ENCODE measurements at places on chromosomes 2 and 18.

GRCh38 chr2:64454386-64455332 is 697 bp downstream of the LGALSL start:
- DNase-seq: peak; percentile 43

GRCh38 chr2:151071382-151071781 is 190.3 kb downstream of the RBM43 start:
- DNase-seq: no peak

DNA sequence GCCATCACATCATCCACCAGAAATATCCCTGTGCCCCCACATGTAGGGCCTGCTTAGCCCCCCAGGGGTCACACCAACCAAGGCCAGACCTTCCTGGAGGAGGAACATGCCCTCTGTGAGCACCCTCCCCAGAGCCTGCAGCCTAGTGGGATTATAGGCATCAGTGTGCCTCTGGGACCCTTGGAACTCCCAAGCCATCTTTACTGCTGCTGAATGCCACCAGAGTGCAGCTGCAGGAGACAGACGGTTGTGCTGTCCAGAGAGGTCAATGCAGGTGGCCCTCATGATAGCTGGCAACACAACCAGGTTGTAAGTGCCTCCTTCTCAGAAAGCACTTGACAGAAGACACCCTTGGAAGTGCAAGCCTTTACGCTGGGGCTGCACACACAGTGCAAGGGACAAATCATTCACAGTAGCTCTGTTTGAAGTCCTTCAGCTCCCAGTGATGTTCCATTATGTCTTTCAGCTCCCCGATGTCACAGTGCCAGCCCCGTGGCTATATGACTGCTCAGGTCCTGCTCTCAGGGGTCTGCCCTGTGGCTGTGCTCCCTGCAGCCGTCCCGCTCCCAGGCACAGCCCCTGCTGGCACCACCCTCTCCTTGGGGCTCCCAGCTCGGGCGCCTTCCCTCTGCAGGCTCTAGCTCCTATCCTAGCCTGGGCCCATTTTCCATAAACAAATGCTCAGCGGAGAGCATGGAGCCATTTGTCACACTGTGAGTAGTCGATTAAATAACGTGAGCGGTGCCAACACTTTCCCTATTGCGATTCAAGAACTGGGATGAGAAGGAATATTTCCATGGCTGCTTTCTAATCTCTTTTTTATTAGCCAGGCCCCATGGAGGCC is 65.1 kb downstream of the EDAR start:
- DNase-seq: no peak

- no peak for DNase-seq
These were observed 79.8 kb downstream of the DOK6 start for GRCh38 chr18:69480460-69480859.

DNA sequence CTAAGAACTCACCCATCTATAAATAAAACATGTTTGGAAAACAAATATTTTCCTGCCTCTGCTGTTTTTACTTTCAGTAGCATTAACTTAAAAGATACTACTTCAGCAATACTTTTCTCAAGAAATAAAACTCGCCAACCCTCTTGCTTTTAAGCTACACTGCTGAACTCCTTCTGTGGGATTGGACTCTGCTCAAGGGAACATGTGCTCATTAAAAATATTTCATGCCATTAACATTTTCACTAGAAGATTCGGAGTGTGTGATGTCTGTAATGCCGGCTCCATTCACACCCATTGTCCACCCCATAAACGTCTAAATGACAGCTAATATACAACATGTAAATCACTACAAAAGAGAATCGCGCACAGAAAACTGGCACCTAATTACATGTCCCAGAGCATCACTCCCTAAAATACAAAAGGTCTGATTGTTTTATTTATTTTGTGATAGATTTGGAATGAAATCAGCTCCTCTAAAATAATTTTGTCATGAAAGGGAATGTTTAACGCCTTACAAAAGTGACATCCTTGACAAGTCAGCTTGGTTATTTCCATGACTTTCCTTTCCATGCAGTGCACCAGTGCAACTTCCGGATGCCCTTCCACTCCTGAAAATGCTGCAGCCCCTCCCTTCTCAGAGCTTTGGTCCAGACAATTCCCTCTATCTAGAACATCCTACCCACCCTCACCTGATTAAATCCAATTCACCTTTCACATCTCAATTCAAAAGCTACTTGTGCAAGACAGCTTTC is 73.1 kb downstream of the ANKRD44 start:
- DNase-seq: no peak

DNA sequence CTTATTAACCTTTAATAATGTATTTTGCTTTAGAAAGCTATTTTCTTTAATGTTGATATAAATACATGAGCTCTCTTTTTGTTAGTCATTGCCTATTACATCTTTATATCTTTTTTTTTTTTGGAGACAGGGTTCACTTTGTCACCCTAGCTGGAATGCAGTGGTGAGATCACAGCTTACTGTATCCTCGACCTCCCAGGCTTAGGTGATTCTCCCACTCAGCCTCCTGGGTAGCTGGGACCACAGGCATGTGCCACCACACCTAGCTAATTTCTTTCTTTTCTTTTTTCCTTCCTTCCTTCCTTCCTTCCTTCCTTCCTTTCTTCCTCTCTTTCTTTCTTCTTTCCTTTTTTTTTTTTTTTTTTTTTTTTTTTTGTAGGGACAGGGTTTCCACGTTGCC is 15.4 kb downstream of the NAB1 start:
- no peak for DNase-seq

DNA sequence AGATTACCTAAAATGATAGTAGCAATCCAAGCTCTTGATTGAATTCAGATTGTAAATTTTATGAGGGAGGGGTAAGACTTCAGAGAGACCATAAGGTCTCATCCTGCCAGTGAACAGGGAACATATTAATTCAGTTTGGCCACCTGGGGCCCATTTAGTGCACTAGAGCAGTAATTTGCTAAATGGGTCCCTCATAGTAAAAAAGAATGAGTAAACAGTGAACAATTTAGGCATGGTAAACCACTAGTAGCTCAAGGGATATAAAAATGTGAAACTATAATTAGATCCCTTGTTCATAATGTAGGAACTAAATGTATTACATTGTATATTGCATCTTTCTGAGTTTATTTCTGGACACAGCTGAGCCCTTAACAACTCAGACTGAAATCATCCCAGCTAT is 4.9 kb upstream of the PHLPP1 start:
- DNase-seq: no peak

DNA sequence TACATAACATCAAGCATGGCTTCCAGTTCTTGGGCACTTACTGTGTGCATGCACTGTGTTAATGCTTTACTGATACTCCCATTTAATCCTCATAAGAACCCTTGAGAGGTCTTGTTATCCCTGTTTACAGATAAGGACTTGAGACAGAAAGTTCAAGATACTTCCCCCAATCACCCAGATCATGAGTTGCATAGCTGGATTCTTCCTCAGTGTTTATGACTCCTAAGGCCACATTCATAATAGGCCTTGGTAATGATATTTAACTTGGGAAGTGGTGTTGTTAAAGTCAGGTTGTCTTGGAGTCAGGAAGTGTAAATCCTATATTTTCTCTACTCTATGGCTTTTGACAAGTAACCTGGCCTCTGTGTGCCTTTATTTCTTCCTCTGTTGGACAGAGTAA is 22.7 kb downstream of the NOSTRIN start:
- no peak for DNase-seq

DNA sequence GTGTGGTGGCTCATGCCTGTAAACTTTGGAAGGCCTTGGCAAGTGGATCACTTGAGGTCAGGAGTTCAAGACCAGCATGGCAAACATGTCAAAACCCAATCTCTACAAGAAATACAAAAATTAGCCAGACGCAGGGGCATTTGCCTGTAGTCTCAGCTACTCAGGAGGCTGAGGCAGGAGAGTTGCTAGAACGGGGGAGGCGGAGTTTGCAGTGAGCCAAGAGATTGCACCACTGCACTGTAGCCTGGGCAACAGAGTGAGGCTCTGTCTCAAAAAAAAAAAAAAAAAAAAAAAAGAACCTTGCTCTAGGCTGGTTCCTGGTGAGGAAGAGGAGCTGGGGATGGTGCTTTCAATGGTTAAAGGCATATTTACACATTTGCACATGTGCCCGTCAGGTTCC is 129.4 kb downstream of the LYPD6B start:
- no peak for DNase-seq

DNA sequence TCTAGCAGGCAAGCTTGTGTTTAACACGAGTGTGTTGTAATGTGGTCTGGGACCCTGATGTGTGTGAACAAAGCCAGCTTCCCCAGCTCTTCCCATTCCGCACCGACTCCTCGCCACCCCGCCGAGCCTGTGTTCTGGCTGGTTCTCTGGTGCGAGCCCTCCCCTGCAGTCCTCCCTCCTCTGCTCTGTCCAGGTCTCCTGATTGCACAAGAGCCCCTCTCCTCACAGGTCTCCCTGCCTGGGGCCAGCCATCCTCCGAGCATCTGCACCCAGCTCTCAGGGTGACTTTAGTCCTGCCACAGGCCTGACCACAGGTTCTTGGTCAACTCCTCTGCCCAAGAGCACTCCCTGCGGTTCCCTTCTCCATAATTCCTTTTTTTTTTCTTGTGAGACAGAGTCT is 13.2 kb downstream of the SLC66A3 start:
- DNase-seq: no peak

- no peak for DNase-seq
These were observed 403.2 kb upstream of the KLHL29 start for GRCh38 chr2:22981785-22982184.

DNA sequence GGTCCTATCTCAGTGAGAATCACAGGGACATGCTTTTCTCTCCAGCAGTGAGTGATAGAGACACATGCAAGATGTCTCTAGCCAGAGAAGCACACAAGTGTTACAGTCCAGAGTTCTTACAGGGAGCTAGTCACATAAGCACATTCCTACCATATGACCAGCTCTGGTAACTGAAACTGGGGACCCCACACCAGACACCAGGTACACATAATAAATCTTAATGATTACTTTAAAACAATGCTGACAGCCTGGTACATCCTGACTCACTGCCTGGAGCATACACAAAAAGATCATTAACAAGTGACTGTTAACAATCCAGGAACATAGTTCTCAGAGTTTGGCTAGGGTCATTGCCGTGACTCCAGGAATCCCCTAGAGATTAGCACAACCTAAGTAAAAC is 53.6 kb downstream of the GALNT1 start:
- no peak for DNase-seq

DNA sequence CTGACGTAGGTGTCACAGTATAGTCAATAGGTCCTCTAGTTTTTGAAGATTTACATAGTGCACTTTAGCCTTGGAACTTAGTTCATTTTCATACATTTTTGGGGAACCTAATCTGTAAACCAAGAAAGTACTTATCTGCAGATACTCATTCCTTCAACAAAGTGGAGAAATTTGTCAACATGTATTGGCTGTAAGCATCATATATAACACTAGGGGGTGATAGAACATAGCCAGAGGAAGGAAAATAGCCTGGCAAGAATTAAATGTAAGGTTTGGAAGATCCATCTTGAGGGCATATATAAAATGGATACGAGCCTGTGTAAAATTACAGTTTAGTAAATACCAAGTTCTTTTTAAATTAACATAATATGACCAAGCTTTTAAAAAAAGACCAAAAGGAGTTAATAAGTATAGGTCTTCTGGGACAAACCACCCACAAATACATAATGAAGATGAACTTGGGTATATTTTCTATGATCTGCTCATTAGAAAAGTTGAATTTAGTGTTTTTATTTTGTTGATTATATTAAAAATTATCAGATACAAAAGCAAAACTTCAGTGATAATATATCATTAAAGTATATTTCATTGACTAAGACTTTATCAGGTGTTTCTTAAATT is 18.2 kb downstream of the RPL37A start:
- no peak for DNase-seq

DNA sequence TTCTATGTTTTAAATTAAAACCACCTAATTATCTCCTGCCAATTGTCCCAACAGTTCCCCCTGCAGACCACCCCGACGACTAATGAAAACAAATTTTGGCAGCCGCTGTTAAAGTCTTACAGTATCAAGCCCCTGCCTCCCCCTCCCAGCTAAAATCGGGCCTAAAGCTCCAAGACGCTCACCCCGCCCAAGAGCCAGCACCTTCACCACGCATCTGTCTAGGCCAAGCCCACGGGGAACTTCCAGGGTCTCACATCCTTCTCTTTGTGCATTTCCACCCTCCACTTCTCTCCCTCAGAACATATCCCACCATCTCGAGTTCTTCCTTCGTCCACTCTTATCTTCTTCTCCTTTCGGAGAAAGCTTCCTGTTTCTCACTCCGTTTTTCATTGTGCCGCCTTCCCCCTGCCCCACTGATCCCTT is 445 bp downstream of the PRPF40A start:
- DNase-seq: no peak

DNA sequence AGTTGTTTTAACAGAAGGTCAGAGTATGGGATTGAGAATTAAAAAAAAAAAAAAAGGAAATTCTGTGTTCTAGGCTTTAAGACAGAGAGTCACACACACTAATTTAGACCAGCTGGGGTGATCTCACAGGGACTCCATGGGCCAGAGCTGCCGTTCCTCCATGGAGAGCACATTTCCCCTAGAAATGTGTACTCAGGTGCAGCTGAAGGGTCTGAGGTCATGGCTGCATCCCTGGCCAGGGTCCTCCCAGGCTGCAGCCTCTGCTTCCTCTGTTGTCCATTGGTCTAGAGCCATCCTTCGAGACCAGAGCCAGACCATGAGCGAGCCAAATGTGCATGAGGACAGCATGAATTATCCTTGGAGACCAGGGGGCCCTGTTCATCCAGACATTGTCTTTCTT is 190.1 kb upstream of the TNP1 start:
- DNase-seq: no peak

DNA sequence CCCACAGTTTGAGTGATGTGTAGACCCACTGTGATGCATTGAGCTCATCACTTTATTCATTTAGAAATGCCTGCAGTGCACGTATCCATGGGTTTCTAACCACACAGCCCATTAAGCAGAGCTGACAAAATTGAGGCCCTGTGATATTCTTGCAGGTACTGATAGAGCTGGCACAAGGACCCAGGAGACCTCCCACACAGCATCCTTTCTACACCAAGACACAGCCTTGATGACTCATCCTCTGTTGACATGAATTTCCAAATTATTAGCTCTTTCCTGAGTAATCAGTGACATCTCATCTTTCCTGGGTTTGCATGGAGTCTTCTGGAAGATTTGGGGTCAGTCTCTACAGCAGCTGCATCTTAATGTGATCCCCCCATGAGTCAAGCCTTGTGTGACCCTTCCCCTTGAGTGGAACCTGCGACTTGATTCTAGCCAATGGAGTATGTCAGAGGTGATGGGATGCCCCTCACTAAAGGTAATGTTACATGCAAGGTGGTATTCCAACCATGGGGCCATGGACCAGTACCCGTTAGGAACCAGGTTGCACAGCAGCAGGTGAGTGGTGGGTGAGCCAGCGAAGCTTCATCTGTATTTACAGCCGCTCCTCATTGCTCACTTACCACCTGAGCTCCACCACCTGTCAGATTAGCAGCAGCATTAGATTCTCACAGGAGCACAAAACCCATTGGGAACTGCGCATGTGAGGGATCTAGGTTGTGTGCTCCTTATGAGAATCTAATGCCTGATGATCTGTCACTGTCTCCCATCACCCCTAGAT is 181.1 kb upstream of the ARL4C start:
- DNase-seq: no peak

Data from naive thymus-derived CD4-positive, alpha-beta T cell (primary cell).